Naive thymus-derived CD8-positive, alpha-beta T cell (primary cell): ENCODE measurements at places on chromosomes 3 and 15.

GRCh38 chr3:18087988-18088387 lies 337.2 kb downstream of the SATB1 start:
- no peak for DNase-seq

DNA sequence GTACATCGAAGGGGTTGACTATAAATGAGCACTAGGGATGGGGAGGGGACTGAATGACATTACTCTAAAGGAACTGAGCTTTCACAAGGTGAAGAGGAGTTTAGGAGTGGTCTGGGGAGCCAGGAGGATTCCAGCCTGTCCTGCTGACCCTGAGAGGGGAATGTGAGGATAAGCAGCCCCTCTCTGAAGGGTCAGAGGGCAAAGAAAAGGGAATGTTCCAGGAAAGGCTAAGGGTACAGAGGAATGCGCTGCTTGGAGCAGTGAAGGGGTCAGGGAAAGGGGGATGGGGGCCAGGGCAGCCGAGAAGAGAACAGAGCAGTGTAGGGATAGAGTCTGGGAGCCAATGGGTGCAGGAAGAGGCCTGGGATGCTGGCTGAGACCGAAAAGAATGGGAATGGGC lies 28.0 kb upstream of the TPM1 start:
- DNase-seq = no peak

GRCh38 chr15:79221696-79222095 lies 60.8 kb upstream of the ANKRD34C start:
- DNase-seq = no peak

- DNase-seq = no peak
Observed at GRCh38 chr3:102182162-102182561, 252.7 kb upstream of the ZPLD1 start.

DNA sequence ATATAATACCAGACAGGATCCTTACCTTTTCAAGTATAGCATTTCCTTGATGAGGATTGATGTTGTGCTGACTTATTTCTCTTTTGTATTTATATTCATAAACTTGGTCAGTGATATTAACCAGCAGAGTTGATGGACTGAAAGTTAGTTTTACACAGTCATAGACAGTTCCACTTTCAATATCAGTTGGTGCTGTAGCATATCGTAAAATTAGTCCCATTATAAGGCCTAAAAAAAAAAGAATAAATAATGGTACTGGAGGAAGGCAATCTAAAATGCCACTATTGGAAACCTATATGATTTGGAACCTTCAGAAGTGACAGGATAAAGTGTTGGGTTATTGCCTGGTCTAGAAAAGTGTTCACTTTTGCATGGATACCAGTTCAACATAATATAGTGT lies 16.3 kb downstream of the SLC9A9 start:
- no peak for DNase-seq

- no peak for DNase-seq
Observed at GRCh38 chr3:102748646-102749045, 313.8 kb downstream of the ZPLD1 start.

DNA sequence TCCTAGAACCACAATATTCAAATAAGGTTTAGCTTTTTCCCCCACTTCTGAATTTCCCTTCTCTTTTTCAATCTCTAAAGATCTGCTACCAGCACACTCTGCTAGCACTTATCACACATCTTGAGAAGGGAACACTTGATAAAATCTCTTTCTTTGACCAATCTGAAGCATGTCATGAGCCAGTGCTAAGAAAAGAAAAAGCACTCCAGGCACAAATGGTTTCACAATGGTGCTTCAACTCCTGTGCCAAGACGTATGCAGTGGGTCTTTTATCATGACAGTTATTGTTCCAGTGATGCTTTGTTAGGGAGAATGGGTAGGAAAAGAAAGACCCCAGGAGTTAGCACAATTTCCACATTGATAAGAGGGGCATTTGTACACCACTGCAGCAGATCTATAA lies 248.4 kb downstream of the ZNF385D start:
- DNase-seq = no peak

- no peak for DNase-seq
Observed at GRCh38 chr15:46620392-46621013, 985.7 kb downstream of the SQOR start.

GRCh38 chr3:4083225-4084015 lies 219.7 kb upstream of the SETMAR start:
- DNase-seq = no peak

- no peak for DNase-seq
Observed at GRCh38 chr3:184633237-184633579, 71.6 kb downstream of the EPHB3 start.

GRCh38 chr3:46371519-46372340 lies 984 bp downstream of the CCR5 start:
- no peak for DNase-seq
